ENCODE measurements at places on chromosomes 11 and 22. TPM values are rescaled to one million over a fixed set of nuclear protein-coding genes. Genes with fewer than 3 reads are reported as not detected.

BTG4 gene
- total RNA-seq = 0.24 TPM

TEX12 gene
- total RNA-seq = 0.32 TPM

TRIM51 gene
- total RNA-seq = not detected

HTR3A gene
- total RNA-seq = not detected

SEC14L2 gene
- 15.1 TPM for total RNA-seq

OTOG gene
- total RNA-seq = not detected

UPK3A gene
- not detected for total RNA-seq

OPCML gene
- 1.6 TPM for total RNA-seq

HSPA8 gene
- 2,110 TPM for total RNA-seq

ATP5MG gene
- total RNA-seq = 24.9 TPM

HBE1 gene
- not detected for total RNA-seq

CDC45 gene
- 0.36 TPM for total RNA-seq

MCAM gene
- total RNA-seq = 60.7 TPM

OR8D4 gene
- total RNA-seq = not detected

SEC14L6 gene
- total RNA-seq = not detected

SLC22A8 gene
- total RNA-seq = not detected

OOSP1 gene
- not detected for total RNA-seq

ABTB2 gene
- total RNA-seq = 9.1 TPM

LRP4 gene
- total RNA-seq = 8.4 TPM

PNPLA5 gene
- total RNA-seq = not detected

C11orf16 gene
- not detected for total RNA-seq

TIMP3 gene
- total RNA-seq = 701 TPM

PKNOX2 gene
- not detected for total RNA-seq

SHISA8 gene
- total RNA-seq = not detected

LMNTD2 gene
- 0.97 TPM for total RNA-seq

CTTN gene
- total RNA-seq = 367 TPM

LRRC55 gene
- total RNA-seq = not detected

OR8D2 gene
- not detected for total RNA-seq

CDC42BPG gene
- 0.32 TPM for total RNA-seq

OR5I1 gene
- total RNA-seq = not detected

HTR3B gene
- total RNA-seq = not detected
